ENCODE measurements at places on chromosomes 12 and 14.

DNA sequence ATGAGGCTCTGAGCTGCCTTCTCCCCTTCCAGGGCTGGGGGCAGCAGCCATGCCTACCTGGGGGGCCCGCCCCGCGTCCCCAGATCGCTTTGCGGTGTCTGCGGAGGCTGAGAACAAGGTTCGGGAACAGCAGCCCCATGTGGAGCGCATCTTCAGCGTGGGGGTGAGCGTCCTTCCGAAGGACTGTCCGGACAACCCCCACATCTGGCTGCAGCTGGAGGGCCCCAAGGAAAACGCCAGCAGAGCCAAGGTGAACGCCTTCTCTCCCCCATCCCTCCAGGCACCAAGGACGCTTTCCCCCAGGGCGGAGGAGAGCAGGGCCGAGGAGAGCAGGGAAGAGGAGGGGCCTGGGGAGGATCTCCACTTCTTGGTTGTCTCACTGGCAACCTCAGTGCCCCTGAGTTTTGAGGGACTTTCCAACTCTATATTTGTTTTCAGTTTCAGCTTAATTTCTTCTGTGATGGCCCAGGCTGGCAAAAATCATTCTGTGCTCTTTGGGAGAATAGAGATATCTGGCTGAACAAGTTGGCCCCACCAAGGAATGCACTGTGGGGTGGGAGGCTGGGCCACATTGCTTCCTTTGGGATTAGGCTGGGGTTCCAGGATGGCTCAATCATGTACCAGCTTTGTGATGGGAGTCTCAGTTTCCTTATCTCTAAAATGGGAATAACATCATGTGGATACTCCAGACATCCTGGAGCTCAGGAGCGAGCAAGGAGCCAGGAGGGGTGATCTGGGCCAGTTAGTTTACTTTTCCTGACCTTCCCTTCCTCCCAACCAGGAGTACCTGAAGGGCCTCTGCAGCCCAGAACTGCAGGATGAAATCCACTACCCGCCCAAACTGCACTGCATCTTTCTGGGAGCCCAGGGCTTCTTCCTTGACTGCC, 1.2 kb downstream of the KHNYN start:
- DNase-seq, result peak; percentile 88

- DNase-seq, result no peak
These were observed 165.7 kb downstream of the SRGAP1 start for GRCh38 chr12:64010069-64010686.

DNA sequence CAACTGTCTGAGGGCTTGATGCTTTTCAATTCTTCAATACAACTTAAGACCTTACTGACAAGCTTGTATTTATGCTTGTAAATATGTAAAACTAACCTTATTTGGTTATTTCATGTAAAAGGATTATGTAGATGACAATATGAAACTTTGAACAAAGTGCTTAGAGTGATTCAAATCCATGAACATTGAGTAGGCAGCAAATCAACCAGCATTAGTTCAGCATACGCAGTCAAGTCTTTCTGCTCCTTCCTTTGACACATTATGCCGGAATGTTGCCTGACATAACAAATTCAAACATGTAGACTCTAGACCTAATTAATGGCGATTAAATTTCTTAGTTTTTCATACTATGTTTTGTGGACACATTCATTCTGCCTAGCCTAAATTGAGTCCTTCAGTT, 105.2 kb downstream of the FGD4 start:
- no peak for DNase-seq

- no peak for DNase-seq
These were observed 373.7 kb upstream of the SYT1 start for GRCh38 chr12:78490861-78491260.

GRCh38 chr12:29158115-29158763, 9.2 kb downstream of the FAR2 start:
- no peak for DNase-seq

GRCh38 chr14:92903359-92903758, 19.6 kb upstream of the CHGA start:
- DNase-seq, result no peak

- no peak for DNase-seq
These were observed 2.6 kb downstream of the BMP4 start for GRCh38 chr14:53953828-53954550.

- no peak for DNase-seq
These were observed 60.7 kb downstream of the PLCZ1 start for GRCh38 chr12:18676996-18677588.

DNA sequence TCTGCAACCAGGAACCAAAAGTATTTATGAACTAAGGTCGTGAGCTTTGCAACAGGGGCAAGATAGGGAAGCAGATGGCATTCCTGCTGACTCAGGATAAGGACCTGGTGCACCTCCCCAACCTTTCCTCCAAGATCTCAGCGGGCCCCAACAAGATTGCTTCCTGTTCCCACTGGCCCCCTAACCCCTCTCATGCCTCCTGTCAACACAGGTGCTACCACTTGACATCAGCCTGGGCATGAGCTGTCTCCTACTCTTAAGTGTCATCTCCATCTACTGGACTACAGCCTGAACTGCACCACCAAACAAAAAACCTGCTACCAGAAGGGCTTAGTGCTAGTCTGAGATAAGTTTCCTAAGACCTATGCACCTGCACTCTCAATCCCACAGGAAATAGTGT, 32.7 kb downstream of the MED6 start:
- no peak for DNase-seq

DNA sequence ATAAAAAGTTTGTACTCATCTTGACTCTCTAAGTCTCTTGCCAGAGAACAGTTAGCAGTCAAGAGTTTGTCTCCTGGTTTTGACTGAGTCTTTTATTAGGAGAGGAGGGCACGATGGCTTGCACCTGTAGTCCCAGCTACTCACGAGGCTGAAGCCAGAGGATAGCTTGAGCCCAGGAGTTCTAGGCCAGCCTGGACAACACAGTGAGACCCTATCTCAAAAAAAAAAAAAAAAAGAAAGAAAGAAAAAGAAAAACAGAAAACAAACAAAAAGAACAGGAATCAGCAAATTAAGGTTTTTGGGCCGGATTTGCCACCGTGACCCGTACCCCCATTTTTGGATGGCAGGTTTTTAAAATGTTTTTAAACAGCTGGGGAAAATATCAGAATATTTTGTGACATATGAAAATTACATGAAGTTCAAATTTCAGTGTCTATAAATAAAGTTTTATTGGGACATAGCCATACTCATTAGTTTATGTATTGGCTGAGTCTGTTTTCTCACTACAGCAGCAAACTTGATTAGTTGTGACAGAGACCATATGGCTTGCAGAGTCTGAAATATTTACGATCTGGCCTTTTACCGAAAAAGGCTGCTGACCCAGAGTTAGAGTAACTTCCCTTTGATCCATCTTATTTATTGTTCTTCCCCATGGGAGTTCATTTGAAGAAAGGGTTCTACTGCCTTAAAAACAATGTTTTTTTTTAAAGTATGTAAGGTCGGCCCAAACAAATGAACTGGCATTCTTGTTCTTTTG, 31.2 kb downstream of the VEZT start:
- no peak for DNase-seq

DNA sequence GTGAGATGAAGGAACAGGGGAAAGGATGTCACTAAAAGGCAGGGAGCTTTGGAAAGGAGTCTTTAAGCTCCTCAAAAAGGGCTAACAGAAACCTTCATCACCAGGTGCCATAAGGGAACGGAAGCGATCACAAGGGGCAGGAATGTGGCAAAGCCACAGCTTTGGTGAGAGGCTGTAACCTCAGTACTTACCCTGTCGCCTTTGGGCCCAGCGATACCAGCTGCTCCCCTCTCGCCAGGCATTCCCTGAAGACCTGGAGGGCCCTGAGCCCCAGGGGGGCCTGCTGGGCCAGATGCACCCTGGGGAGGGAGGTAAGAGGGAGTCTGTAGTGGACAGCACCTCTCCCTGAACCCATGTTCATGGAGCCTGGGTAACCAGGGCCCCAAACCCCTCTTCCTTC, 18.9 kb downstream of the TMEM106C start:
- no peak for DNase-seq

DNA sequence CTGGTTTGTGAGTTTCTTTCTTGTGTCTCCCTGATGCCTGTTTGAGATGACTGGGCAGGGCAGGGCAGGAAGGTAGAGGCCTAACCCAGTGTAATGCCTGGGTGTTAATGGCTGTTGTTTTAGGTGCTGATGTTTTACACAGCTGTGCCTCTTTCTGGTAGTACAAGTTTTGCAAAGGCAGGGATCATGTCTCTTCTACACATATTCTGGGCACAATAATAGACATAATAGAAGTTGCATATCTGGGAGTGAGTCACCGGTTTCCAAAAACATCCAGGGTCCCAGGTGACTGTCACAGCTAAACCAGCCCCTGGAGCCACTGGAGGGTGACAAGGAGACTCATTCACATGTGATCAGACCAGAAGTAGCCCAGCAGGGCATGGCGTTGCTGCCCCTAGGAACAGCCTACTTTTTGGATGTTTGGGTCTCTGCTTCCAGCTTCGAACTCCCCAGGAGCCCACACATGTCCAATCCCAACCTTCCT, 18.1 kb downstream of the TPCN1 start:
- DNase-seq, result no peak

DNA sequence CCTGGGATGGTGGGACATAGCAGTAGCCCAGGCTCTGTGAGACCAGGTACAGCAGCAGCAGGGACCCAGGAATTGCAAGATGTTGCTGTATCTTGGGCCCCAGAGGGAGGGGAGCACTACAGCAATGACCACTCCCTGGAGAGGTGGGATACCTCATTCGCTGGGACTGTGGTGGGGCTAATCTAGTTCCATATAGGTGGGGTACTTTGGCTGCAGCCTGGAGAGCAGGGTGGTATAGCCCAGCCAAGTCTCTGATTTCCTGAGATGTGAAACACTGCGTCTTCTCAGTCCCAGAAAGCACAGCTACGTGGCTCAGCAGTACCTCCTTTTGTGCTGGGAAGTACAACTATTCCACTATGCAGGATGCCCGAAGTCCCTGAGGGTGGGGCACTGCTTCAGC, 163.7 kb upstream of the ARHGAP5 start:
- no peak for DNase-seq

GRCh38 chr12:25337916-25338315, 87.2 kb upstream of the KRAS start:
- no peak for DNase-seq

GRCh38 chr14:83478741-83479140, 1945.1 kb upstream of the SEL1L start:
- DNase-seq, result no peak

GRCh38 chr12:70641691-70642090, 4.5 kb upstream of the PTPRB start:
- no peak for DNase-seq

DNA sequence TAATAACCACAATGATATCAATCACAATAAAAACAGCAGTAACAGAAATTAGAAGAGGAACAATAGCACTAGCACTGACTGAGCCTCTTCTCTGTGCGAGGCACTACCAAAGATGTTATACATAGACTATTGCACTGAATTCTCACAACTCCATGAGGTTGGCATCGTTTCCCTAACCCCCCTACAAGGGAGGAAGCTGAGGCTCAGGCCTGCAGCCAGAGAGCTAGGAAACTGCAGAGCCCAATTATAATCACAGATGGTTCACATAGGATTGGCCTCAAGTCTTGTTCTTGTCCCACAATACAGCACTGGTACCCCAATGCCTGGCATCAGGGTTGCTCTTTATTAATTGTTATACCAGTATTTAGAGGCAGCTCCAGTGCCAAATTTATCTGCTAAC, 278.0 kb downstream of the CEP128 start:
- no peak for DNase-seq

DNA sequence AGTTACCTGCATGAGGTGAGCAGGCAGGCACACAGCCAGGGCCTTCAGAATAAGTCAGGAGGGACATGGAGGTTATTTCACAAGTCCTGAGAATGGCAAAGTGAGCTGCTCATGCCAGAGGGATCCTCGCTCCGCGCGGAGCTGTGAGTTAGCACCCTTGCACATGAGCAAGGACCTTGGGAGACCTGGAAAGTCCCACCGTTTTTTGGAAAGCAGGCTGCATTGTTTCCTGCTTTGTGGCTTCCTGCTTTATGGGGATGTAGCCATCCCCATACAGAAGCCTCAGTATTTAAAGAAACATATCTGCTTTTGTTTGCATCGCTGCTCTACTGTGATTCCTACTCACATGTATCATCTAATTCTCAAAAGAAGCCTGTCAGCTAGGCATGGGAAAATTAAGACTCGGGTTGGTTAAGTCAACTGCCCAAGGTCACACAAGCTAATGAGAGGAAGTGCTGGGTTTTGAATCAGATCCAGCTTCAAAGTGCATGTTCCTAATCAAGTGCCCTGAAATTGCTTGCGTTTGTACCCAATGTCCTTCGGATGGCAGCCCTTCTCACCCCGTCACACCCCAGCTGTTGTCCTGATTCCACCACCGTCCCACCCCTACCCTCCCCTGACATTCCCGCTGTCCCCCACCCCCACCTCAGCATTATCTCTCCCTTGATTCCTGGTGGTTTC, 106.2 kb downstream of the CRACR2A start:
- no peak for DNase-seq

DNA sequence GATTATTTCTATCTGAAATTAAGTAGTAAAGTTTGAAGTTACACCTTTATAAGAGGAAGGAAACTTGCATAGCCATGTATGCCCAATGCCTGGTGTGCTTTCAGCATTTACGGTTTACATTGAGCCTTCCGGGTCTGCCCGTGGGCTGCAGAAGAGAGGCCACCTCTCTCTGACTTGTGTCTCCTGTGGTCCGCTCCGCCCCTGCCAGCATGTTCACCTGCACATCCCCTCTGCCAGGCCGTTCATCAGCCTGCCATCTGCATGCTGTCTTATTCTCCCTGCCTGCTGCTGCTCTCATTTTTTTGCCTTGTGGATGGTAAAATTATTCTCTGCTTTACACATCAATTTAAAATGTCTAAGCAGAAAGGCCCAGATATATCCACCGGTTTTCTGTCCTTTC, 41.5 kb upstream of the DYNC1H1 start:
- DNase-seq, result no peak

- no peak for DNase-seq
These were observed 11.2 kb downstream of the TTC9 start for GRCh38 chr14:70652871-70653270.

GRCh38 chr12:127781336-127781735, 485.6 kb upstream of the TMEM132C start:
- DNase-seq, result no peak

DNA sequence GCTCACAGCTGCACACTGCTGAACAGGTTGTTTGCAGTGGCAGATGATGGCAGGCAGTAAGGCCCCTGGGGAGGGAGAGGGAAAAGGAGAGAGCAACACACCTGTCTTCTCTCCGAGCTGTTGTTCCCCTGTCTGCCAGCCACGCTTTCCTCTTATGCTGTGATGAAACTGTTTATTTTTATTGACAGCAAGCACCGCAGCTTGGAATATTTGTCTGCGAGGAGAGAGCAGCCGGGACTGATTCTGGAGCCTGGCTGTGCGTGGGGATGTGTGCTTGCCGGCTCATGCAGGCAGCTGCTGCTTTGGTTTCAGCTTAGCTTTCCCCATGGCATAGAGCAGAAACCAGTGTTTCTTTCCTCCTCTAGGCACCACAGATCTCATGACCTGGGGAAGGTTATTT, 58.7 kb upstream of the KCNA5 start:
- DNase-seq, result no peak

DNA sequence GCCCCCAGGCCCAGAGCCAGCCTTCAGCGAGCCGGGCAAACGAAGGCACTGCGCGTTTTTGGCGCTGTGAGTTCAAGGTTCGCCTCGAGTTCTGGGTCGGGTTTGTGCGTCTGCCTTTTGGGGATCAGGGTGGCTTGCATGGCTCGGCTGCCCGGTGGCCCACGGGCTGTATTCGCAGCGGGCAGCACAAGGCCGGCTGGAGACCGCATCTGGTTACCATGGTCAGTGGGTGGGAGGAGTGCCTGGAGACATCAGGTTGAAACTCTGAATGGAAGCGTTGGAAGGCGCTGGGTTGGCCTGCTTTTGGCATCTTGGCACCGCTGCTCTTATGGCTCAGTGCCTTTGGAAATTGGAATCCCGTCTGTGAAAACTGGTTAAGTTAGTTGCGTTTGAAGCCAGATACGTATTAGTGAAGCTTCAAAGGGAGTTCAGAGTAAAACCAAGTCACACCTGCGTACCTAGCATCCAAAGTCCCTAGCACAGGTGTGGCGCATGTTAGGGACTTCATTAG, 50.9 kb downstream of the SNAPC1 start:
- DNase-seq, result no peak

Data from natural killer cell (primary cell).